Inflammatory macrophage treated with lipopolysaccharide for 1 hour (primary cell): ENCODE measurements at places on chromosomes 7 and 10.

DNA sequence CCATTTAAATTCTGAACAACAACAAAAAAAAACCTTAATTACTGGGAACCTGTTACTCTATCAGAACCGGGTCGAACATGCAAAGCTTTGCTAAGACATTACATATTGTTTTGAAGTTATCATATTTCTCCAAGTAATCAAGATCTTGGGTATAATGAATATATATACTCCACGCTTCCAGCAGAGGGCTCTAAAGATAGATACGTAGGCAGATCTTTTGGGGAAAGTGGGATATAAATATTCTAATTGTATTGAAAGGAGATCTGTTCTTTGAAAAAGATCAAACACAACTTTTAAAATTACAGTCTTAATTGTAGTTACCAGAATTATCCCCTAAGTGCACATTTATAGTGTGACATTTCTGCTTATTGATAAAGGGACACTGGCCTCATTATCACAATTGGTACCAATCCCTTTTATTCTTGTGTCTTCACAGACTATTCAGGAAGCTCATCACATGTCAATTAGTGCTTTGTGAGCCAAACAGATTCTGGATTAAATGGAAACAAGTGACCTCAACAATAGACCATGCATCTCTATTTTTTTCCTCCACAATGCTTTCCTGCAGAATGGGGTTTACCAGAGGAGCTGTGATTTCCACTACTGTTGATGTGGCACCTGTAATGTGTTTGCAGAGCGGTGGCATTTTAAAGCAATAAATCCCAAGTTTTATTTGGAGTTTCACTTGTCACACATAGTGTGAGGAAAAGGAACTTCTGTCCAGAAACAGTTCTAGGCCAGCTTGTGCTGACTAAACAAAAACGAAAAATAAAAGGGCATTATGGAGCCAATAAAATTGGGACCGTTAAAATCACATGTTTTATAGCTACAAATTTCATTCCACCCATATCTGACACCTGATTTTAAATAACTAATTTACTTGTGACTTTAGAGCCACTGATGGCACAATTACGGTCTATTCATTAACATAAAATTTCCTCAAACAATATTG, 122.4 kb downstream of the CTTNBP2 start:
- no peak for DNase-seq

GRCh38 chr7:33509206-33509605, 379.8 kb downstream of the BBS9 start:
- DNase-seq: no peak

DNA sequence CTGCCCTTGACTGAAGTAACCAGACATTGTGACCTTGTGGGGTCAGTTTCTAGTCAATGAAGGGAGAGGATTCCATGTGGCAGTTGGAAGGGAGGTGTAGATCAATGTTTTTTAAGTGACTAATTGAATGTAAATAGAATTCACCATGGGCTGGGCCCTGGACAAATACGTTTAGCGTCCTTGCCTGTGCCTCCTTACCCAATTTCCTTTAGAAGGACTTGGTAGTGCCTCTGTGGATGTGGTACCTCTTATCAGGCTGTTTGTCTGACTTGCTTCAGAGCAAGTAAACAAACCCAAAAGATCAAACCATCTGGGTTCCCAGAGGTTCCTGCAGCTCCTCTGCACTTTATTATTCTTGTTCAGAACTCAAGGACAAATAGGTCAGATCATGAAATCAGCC, 4.3 kb upstream of the KAT6B start:
- DNase-seq: no peak

- no peak for DNase-seq
Observed at GRCh38 chr10:8171008-8171407, 116.5 kb downstream of the GATA3 start.

- peak; percentile 52 for DNase-seq
Observed at GRCh38 chr7:102892631-102893278, 20.0 kb upstream of the LRRC17 start.

DNA sequence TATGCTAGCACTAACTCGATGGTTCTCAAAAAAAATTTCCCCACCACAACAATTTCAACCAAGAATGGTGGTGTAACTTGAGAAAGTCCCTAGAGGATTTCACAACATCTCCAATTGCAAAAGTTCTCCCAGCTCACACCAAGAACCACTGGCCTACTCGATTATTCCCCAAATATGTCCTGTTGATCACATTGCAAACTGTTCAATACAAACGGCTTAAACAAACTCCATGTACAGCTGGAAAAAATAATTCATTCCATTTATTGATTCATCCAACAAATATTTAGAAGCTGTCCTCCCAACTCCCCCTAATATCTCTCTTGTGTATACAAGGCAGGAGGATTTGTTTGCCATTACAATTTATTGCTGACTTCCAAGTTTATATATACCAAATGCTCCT, 19.1 kb downstream of the TMEM176B start:
- DNase-seq: peak; percentile 98

DNA sequence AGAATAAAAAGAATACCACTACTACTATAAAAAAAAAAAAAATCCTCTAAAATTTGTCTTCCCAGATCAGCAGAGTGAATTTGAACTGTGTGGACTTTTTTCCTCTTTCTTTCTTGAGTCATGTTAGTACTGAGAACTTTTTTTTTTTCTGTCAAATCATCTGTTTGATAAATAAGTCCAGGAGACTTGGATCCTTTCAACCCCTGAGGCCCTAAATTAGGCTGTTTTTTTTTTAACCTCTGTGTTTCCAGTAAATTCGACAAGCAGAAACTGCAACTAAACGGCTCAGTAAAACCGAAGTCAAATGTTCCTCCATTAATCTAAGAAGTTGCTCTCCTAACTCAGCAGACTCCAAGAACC, 2.7 kb downstream of the MAP3K8 start:
- no peak for DNase-seq

DNA sequence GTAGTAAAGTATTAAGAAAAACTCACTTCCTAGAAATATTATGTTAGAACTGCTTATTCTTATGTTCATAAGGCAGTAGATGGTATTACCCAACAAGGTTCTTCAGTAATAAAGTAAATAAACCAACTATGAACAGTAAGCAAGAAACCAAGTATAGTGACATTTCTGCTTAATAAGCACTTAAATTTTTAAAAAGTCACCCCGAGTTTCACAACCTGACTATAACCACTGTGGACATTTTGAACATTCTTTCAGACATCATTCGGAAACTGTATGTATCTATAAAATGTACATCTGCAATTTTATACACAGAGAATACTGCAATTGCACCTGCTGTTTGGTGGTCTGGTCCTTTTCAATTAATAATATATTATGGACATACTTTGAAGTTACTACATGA, 1073.6 kb downstream of the XPNPEP1 start:
- DNase-seq: no peak

DNA sequence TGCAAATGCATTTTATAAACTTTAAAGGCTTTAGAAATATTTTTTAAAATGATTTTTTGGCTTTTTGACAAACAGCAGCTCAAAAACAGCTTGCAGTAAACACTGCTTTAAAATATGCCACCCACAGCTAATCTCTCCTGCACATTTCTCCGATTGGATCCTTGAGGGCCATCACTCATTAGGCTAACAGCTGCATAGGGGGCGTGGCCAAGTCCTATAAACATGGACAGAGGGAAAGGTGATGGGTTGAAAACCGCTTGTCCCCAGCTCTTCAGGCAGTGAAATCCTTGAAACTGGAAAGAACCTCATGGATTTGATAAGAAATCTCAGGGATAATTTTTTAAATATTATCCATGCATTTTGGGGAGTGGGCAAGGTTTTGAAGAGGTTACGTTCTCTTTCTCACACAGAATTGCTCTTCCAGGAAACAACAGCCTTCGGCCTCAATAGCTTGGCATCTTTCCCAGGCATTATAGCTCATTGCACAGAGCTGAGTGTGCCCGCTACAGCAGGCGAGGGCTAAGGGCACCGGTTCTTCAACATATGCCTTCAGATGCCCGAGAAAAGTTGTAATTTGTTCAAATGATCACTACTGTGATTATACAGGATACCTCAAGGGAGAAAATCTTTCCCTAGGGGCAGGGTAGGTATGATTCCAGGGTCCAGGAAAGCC, 1.7 kb downstream of the PLEKHS1 start:
- DNase-seq: no peak

- DNase-seq: no peak
Observed at GRCh38 chr7:69367780-69368179, 230.5 kb upstream of the AUTS2 start.

- no peak for DNase-seq
Observed at GRCh38 chr7:101829374-101829773, 11.9 kb downstream of the CUX1 start.

DNA sequence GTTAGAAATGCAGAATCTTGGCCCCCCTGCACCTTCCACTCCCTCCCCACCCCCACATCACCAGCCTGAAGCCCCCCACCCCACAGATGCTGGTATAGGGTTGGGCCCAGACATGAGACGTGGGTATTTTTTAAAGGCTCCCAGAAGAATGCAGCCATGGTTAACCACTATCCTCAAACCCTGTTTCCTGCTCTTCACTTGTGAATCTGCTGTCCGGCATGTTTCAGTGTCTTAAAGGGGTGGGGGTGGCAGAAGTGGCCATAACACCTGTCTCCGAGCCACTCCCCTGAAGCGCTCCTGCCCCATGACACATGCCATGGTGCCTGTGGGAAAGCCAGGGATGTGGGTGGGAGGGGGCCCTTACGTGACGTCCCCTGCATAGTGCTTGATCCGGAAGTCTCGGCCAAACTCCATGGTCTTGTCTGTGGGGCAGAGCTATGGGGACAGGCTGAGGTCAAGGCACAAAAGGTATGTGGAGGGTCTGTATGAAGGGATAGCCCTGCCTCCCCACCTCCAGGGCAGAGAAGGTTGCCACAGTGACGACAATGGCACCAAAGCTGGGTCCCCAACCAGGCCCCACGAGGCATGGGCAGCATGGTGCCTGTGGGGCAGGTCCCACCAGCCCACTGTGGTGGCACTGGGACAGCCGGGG, 9.6 kb downstream of the MYO1G start:
- no peak for DNase-seq

GRCh38 chr7:7569081-7569527, 2.4 kb downstream of the MIOS start:
- DNase-seq: peak; percentile 42

DNA sequence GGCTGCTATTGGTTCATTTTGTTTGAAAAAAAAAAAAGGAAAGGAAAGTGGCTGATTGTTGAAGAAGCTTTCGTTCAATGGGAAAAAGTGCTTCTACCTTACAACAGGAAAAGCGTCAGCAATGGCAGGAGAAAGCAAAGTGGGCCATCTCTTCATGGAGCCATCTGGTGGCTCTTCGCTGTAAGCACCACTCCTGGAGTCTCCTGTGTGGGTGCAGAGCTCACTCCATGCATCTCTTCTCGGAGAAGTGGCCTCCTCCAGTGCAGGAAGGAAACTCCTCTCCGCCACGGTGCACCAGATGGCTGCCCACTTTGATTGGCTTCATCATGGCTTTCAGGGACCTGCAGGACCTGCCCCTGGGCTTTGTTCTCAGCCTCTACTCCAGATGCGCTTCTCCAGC, 250.9 kb downstream of the PTEN start:
- peak; percentile 64 for DNase-seq

GRCh38 chr10:131577178-131577555, 265.6 kb upstream of the TCERG1L start:
- no peak for DNase-seq

DNA sequence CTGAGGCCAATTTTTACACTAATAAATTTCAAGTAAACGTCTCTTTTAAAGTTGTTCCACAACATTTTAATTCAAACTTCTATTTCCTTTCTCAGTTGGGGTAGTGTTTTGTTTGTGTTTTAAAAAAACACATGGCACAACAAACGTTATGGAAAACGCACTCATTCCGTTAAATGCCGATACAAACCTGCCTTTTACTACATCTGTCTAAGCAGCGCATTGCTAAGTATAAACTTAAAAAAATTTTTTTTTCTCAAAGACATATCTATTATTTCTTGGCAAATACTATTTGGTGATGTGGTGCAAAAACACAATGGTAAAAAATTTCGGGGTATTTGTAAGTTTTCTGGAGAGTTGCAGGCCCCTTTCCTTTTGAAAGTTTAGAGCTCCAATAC, 1.4 kb downstream of the SKIDA1 start:
- no peak for DNase-seq

GRCh38 chr10:48589266-48589665, 15.6 kb downstream of the ARHGAP22 start:
- no peak for DNase-seq

GRCh38 chr10:87675396-87676376, 16.0 kb downstream of the PAPSS2 start:
- no peak for DNase-seq

GRCh38 chr7:141012696-141013344, 1.9 kb downstream of the MRPS33 start:
- DNase-seq: no peak

DNA sequence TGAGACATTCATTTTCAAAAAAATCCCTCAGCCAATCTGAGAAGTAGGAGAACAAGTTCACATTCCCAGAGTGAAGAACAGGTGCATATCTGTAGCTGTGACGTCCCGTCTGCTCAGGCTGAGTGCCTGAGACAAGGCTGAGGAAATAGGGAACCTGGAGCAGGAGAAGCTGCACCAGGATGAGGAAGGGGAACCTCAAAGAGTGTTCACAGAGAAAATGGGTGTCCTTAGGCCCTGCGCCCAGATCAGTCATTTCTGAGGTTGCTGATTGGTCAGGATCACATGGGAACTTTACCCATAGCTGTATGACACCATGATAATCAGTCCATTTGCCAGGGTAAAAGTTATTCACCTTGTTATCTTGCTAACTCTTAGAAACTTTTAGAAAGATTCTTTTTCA, 34.2 kb upstream of the TARP start:
- peak; percentile 58 for DNase-seq

- DNase-seq: no peak
Observed at GRCh38 chr7:63080831-63081230, 917.8 kb upstream of the ZNF722 start.

DNA sequence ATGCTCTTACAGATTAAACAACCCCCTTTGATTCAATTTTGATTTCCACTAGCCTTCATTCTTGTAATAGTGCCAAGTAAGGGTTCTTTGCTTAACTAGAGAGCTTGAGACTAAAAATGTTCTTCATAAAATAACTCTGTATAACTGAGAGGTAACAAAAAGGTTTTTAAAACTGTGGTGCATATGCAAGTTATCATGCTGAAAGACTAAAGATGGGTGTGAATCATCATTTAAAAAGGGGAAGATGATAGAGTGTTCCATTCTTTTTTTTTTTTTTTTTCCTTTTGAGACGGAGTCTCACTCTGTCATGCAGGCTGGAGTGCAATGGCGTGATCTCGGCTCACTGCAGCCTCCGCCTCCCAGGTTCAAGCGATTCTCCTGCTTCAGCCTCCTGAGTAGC, 11.1 kb downstream of the MDFIC start:
- DNase-seq: peak; percentile 53

- no peak for DNase-seq
Observed at GRCh38 chr7:91212582-91212981, 51.7 kb upstream of the FZD1 start.
